ENCODE measurements at places on chromosomes 11 and 22.

DNA sequence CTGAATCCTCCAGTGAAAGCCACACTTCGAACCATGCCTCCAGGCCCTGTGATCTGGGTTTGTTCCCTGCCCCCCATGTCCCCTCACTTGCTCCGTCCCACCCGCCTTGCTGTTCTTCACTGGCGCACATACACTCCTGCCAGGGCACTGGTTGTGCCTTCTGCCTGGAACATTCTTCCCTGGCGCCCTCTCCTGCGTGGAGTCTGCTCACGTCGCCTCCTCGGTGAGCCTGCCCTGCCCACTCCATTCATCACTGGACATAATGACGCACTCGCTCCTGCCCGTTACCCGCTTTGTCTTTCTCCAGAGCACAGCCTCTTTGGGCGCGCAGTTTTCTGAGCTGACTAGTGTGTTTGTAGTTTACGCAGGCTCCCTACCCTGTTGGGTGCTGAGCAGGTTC lies 21.0 kb upstream of the MIEF1 start:
- DNase-seq: no peak

DNA sequence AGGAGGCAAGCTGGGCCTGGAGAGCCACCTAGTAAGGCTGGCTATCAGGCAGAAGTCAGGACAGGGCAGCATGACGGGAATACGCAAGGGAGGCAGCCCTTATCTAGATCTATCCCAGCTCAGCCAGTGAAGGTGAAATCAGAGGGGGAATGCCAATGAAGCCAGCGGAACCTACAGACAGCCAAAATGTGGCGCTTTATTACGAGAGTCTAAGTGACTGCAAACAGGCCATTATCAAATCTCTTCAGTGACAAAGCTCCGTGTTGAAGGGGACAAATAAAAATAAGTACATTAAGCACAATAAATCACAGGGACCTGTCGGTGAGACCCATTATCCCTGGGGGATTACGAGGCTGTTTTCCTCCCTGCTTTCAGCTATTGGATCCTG lies 22.8 kb downstream of the LARGE1 start:
- DNase-seq: no peak

DNA sequence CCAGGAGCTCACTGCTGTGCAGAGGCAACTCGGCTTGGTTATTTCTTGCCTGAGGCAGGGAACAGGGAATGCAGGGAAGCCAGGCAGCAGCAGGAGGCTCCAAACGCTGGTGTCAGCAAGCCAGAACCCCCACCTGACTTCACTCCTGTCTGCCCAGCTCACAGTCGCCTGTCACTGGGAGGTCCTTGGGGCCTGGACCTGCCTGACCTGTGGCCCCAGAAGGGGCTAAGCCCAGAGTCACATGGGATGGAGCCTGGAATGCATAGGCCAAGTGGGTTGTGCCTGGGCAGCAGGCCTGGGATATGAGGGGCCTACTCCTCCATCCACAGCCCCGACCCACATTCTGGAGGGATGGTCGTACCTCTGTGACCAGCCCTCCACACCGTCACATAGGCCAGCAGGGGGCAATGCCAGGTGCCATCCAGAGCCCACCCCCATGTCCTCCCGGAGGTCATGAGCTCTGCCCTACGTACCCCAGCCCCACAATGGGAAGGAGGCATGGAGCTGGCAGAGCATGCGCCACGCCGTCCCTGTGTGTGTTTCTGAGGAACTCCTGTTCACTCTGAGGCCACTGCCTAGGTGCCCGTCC lies 5.2 kb downstream of the RASSF7 start:
- no peak for DNase-seq

DNA sequence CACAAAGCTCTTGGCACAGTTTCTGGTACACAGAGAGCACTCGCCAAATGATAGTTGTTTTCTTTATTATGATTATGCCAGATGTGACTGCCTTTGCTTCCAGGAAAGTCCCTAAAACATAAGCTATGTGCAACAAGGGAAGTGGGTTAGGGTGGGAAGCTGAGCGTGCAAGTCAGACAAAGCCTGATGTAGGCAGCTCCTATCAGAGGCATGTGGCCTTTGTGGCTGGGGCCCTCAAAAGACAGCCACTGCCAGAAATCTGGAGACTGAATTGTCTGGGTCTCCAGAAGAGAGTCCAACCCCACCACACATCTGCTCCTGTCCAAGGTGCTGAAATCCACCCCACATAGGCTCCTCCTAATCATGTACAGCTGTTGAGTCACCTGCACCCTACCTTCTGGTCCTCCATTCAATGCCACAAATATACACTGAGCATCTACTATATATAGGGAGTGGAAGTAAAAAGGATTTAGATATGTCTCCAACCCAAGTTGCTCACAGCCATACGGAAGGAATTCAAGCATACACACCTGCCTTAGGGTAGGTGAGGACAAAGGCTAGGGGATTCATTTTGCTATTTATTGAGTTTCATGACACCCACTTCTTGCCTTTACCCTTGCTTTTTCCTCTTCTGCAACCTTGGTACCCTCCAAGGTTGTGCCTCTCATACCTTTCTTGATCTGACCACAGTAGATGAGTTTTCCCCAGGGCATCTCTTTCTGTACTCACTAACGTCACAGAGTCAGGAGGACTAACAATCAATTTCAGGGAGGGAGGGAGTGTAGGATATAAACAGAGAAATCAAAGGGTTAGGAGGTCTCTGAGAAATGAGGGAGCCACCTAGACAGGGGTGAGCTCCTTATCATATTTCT lies 12.4 kb downstream of the SEC14L3 start:
- DNase-seq: no peak

DNA sequence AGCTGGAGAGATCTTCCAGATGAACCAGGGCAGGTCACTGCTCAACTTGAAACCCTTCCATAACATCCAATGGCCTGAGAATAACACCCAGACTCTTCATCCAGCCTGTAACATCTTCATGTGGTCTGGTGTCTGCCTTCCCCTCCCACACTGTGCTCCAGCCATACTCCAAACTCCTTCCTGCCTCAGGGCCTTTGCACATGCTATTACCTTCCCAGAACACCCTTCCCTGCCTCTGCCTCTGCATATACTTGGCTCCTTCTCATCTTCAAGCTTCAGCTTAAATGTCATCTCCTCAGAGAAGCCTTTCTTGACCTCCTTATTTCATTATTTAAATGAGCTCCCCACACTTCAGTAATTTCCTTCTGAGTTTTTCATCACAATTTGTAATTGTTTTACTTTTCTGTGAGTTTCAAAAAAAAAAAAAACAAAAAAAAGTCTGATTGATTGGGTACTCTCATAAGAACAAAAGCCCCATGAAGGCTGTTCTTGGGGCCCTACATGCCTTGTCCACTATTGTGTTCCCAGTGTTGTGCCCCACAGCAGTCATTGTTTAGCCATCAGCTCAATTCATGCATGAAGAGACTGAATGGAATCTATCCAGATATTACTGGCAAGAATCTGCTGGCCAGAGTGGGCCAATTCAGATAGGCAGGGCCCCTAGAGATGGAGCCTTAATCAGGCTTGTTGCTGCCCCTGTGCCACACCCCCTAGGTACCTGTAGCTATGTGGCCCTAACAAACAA lies 22.1 kb downstream of the LMO1 start:
- no peak for DNase-seq

- DNase-seq: no peak
These were observed 103.3 kb upstream of the PARVA start for GRCh38 chr11:12274056-12274455.

DNA sequence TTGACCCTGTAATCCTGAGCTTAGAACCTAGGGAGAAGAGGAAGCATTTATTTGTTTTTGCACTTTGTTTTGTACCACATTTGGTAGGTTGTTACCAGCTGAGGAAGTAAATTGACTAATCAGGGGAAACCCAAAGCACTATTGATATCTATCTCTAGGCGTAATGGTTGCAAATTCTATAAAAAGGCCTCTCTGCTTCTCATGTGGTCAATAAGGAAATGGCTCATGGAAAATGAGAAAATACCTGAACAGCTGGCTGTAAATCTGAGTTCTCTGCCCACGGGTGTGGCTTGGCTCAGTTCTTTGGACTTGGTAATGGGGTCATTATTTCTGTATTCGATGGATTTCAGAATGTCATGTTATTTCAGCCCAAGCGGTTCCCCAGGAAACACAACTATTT lies 42.4 kb downstream of the BARX2 start:
- DNase-seq: no peak

GRCh38 chr11:120216426-120217102 lies 5.7 kb downstream of the OAF start:
- DNase-seq: no peak

GRCh38 chr11:8593935-8594909 lies at the start of gene STK33:
Gene STK33, minus strand, starts transcription at chr11:8594228. Its CDS starts 119,323 bp downstream, at chr11:8474905.
- no peak for DNase-seq

DNA sequence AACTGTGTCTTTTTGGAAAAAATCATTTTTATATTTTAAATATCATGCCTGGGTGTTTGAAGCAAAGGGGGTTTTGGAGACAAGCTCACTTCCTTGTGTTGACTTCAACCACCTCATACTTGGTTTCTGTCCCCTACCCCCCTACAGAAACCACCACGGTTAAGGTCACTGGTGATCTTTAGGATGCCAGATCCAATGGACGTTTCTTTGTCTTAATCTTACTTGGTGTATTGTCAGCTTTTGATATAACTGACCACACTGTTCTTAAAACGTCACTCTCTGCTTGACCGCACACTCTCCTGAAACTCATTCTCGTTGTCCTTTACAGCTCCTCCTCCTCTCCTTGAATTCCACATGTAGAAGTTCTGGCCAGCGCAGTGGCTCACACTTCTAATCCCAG lies 34.8 kb upstream of the SWAP70 start:
- DNase-seq: no peak

GRCh38 chr11:134921938-134922337 lies 509.9 kb upstream of the B3GAT1 start:
- DNase-seq: no peak

- no peak for DNase-seq
These were observed 76.0 kb downstream of the ST3GAL4 start for GRCh38 chr11:126431401-126432064.

DNA sequence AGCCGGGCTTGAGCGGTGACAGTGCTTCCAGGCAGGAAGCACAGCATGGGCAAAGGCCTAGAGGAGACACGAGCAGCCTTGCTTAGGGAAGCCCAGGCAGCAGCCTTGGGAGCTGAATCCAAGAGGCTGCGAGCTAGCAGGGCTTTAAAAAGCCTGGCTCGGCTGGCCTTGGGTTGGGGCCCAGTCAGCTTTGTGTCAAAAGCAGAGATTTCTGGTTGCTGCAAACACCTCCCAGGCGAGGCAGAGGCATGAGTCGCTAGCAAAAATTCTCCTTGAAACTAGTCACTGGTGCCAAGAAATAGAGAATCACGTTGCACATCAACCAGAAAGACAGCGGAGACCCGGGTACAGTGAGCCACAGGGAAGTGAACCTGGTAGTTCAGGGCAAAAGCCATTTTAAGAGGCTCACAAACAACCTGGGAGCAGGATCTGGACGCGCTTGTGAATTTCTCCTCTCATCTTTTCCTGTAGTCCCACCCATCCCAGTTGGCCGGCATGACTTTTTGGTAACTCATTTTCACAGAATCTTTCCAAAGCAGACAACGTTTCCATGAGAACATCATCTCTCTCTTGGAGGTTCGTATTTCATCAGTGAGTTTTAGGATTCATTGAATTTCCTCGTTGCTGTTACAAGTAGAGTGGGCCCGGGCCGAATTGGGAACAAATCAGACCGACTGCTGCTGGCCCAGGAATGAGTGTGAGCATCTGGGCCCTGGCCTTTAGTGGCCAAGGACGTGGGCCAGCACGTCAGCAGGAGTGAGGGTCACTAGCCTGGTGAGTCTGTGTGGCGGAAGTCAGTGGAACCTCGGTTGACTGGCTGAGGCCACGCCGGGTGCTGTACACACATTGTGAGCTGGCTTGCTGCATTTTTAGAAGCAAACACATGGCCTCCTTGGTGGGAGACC lies 16.4 kb upstream of the FGF4 start:
- DNase-seq: no peak

GRCh38 chr11:122652495-122652894 lies 3.0 kb upstream of the UBASH3B start:
- no peak for DNase-seq

DNA sequence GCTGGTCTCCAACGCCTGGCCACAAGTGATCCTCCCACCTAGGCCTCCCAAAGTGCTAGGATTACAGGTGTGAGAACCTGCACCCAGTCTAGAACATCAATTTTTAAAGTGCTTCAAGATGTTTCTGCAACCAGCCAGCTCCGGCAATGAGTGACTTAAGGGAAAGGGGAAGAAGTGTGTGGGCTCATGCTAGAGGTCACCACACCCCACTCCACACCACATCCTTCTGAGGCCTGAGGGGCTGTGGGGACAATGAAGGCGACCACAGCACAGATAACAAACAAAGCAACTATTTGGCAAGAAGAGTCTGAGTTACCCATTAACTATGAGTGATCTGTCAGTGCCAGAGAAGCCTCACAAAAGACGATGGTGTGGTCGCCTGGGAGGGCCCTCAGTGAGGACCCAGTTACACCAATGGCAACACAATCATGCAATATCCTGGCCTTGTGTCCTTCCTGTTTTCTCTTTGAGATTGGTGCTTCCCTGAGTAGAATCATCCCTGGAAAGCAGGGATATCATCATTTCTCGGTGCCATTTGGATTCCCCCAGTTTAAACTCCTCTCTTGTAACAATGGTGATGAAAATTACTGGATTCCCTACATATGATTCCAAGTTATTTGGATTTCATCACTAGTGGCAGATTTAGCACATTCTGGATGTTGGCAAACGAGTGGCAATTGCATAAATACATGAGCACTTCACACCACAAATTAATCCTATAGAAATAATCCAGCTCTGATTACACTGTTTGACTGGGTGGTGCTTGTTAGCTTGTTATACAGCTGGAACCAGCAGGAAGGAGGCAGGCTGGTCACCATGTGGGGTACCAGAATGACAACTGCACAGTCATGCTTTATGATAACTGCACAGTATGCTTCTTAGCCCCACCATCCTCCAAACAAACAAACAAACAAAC lies 18.4 kb downstream of the ABTB2 start:
- no peak for DNase-seq

DNA sequence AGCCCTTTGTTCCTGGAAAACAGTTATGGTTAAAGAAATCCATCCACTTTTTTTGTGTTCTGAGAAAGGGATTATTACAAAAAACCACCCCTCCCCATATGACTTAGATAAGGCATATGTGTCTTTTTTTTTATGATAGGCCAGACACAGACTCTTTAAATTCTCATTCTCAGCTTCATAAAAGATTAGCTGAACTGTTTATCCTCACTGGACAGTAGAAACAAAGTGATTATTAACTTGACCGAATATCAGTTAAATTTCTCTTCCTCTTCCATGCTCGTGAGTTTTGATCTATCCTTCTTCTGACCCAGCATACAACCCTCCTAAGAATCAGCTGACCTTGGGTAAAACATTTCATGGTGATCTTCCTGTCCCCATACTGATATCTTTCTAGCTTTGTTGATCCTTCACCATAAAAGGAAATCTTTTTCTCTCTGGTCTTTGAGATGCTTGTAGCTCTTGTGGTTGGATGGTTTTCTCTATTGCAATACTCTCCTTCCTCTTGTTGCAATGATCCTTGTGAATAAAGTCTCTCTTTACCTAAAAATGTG lies 26.2 kb downstream of the OR2AG2 start:
- no peak for DNase-seq

GRCh38 chr11:70359451-70360205 lies 38.7 kb upstream of the CTTN start:
- no peak for DNase-seq

Measured in activated T-helper 9 cell treated with anti-CD3 and anti-CD28 coated beads, Interleukin-2, amount 50 U/mL, for 16 hours (primary cell).